ENCODE measurements at places on chromosomes 13 and 19. TPM values are rescaled to one million over a fixed set of nuclear protein-coding genes. Genes with fewer than 3 reads are reported as not detected.
A peak's percentile ranks its signal among the peaks of the same experiment; 100 is the strongest.

The CGB7 gene
- total RNA-seq: not detected

The KLF2 gene
- 105 TPM for total RNA-seq

The ERICH6B gene
- not detected for total RNA-seq

The SLC7A10 gene
- 9.0 TPM for total RNA-seq

The ZNF556 gene
- total RNA-seq: 0.80 TPM

DNA sequence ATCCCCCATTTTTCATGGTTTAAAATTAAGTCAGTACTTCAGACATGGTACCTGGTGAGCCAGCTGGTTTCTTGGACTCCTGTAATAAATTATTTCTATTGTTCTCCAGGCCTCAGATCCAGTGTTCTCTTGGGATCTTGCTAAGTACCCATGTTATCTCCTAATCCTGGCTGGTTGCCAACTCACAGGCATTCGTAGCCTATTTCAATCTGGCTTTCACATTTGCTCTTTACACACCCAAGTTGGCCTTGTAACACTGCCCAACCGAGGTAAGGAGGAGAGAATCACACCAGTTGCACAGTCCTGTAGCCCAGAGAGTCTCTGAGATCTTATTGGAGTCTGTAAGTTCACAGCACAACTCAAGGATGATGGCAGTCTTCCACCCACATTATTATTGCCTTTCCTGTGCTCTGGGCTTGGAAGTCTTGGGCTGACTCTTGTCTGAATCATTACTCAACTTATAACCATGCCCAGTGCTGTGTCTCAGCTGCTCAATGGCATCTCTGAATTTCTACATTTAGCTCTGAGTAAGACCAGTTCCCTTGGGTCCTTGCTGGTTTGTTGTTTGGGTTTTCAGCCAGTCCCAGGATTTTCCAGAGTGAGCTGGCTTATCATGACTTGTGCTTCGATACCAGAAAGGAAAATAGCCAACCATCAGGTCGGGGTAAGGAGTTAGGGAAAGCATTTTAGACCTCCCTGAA is 76.6 kb upstream of the KLF12 start:
- DNase-seq: no peak

- no peak for DNase-seq
Measured at GRCh38 chr13:102838982-102839381, 6.8 kb upstream of the ERCC5 start.

DNA sequence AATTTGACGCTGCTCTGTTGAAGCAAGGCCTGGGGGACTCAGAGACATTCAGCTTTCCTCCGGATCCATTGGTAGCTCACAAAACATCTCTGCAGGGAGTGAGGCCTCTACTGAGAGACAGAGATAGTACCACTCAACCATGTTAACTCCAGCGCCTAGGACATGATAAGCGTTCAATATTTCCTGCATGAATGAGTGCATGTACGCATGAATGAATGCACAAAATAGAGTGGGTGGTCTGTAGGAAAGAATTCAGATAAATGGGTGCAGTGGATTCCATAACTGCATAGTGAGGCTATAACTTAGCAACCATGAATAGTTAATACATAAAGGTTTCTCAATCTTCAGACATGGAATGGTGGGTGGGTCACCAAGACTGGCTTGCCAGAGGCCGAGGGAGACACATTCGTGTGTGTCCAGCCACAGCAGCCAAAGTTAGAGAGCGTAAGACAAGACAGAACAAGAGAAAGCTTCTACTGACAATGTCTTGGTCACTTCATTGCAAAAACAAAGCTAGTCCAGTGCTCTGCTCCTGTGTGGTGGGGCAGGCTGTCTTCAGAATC is 36.3 kb upstream of the RCBTB2 start:
- DNase-seq: no peak

DNA sequence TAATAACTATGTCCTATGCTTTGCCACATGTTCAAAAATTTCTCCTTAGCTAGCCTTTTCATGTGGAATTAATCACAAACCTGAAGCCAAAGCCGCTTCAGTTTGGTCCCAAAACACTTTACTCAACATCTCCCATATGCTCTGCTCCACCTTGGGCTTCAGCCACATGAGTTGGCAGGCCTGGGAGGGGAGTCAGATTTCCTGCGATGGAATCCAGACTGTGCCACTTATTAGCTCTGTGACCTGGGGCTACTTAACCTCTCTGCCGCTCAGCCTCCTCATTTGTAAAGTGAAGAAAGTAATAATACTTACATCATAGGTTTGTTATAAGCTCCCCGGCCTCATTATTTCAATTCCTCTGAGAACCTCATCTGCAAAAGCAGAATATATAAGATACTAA is 272.0 kb downstream of the LMO7 start:
- DNase-seq: no peak

DNA sequence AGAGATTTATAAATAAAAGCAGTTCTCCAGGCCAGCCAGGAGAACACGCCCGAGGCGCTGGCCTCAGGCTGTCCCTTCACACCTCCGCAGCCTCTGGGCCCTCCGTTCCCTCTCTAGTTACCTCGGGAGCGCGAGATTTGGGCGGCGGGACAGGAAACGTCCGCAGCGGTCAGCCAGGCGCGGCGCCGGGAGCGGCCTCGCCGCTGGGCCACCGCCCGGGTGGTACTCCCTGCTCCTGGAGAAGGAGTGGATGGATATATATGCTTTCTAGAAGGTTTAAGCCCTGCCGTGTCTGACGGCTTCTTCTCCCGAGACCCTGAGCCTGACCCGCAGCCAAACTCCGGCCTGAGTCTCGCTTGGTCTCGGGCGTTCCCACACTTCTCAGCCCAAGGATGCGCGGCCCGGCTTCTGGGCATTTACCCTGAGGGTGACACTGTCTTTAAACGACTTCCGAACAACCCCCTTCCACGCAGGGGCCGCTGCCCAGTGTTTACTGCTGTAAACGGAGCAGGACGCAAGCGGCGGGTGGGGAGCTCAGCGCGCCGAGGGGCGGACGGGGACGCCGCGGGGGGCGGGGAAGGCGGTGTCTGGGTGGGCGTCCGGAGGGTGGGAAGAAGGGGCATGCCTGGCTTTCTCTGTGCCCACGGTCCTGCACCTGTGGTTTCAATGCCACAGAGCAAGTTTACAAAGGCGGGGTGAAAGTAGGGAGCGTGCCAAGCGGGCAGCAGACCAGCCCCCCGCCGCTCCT is 2.0 kb upstream of the ZIC2 start:
- DNase-seq: peak; percentile 58

DNA sequence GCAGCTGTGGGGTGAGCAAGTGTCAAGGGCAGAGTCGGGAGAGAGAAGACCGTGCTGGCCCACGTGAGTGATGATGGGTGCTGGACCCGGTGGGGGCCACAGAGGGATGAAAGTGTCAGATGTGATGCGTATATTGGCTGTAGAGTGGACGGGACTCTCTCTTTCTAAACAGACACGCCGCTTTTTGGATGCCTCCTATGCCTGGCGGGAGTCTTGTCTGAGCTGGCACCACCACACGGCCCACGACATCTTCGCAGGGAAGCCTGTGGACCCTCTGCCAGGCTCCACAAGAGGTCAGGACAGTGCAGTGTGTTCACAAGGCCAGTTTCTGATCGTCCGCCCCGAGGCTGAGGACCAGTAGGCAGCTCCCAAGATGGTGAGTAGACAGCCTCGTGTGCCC is 12.9 kb upstream of the MRI1 start:
- DNase-seq: no peak

DNA sequence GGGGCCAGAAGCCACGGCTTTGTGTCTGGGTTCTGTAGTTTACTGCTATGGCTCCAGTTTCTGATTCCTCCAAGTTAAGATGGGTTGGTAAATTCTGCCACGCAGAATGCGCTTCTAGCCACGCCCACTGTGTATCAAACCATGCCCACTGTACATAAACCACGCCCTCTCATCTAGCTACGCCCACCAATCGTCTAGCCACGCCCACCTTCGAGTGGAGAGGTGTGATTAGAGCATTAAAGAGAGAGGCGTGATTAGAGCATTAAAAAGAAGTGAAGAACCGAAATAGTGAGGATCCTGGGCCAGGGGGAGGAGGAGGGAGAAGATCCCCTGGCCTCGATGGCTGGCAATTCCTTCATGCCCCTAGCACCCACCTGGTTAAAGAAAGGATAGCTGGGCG is 43.7 kb upstream of the ADGRE5 start:
- no peak for DNase-seq

DNA sequence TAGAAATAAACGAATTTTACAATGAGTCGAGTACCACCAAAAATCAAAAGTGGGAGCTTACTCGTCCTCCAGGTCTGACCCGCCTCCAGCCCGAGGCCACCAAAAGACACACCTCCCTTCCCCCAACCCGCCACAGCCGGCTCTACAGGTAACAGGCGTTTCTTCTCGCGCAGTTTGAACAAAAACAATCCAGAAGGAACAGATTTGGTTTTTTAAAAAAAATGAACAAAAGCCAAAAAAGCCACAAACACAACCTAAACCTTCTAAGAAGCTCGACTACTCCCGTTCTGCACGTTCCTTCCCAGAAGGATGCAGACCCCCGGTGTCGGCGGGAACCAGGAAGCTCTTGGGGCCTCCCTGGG is 671 bp downstream of the ZDHHC20 start:
- DNase-seq: peak; percentile 64

- no peak for DNase-seq
Measured at GRCh38 chr13:30141775-30142485, 165.4 kb downstream of the KATNAL1 start.

DNA sequence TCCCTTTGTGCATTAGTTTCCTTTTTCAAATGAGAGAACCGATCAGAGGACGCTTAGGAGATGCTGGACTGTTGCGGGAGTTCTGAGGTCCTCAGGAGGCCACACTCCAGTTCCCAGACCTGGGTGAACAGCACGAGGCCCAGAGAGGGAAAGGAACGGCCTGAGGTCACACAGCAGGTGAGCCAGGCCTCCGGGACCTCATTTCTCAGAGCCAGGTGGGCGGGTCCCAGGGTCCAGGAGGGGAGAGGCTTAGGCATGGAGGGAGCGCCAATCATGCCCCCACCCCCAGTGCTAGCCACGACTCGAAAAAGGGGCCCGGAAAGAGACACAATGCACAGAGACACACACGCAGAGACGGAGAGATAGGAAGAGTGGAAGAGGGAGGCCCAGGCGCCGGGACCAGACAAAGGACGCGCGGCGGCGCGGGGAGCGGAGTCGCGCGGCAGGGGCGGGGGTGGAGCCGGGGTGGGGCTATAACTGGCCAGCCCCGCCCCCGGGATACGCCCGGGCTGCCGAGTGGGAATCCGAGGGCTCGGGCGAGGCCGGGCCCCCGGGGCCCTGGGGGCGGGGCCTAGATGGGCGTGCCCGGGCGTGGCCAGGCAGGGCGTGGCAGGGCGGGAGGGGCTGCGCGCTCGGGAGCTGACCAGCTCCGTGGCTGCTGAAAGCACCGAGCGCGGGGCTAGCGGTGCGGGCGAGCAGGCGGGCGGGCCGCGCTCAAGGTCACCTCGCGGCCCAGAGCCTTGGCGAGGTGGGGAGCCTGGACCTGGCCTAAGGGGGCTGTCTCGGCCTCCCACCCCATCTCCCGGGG is 1.6 kb downstream of the ELAVL3 start:
- DNase-seq: no peak

DNA sequence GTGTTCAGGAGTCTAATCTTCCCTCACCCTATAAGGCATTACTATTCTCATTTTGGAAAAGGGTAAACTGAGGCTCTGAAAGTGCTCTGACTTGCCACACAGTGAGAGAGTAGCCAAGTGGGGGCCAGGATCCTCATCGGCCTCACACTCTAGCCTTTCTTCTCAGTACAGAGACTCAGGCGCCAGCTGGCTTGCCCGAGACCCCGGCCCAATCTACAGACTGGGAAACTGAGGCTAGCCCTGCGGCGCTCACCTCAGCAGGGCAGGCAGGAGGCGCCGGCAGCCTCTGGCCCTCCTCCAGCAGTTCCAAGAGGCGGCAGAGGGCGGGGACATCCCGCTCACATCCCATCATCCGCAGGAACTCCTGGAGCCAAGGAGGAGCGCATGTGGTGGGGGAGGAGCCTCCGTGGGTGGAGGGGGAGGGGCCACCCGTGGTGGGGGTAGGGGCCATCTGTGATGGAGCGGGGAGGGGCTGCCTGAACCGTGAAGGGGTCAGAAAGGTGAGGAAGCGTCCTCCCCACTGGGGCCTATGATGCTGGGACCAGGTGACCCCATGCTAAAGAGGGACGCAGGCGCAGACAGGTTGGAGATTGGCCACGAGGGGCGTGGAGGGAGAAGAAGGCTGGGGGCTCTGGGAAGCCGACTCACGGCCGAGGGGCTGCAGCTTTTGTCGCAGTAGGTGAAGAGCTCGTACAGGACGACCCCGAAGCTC is 8.7 kb upstream of the INSL3 start:
- peak; percentile 68 for DNase-seq

DNA sequence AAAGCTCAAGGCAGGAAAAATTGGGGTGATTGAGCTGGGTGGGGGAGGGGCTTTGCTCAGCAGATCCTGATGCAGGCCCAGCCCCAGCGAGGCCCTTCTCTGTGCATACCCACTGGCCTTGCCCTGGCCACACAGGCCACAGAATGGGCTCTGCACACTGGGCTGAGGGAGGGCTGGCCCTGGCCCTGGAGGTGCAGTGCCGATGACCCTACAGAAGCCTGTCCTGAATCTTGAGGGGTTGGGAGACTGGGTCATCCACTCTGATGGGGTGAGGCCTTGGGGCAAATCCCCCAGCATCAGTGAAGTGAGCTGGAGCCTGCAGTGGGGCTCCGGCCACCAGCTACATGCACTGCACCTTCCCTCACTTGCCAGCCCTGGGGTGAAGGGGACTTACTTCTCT is 153.1 kb downstream of the URI1 start:
- no peak for DNase-seq

GRCh38 chr19:28427376-28428083 is 785.4 kb downstream of the UQCRFS1 start:
- DNase-seq: no peak

DNA sequence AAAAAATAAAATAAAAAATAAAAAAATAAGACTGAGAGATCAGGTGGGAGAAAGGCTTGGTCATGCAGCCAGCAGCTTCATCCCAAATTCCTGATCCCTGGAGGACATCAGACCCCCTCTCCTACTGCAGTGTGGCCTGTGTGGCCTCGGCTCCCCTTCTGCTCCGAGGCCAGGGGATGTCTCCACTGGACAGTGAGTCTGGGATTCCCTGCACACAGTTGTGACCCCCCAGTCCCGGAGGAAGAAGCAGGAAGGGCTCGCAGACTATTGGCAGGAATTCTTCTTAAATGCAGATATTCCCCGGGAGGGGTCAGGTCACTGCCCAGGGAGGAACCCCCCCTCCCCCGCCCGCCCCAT is 41.9 kb downstream of the ZNF627 start:
- DNase-seq: no peak
